HT1080 (cell line): ENCODE measurements at places on chromosomes 12 and 14.
A peak's percentile ranks its signal among the peaks of the same experiment; 100 is the strongest.

DNA sequence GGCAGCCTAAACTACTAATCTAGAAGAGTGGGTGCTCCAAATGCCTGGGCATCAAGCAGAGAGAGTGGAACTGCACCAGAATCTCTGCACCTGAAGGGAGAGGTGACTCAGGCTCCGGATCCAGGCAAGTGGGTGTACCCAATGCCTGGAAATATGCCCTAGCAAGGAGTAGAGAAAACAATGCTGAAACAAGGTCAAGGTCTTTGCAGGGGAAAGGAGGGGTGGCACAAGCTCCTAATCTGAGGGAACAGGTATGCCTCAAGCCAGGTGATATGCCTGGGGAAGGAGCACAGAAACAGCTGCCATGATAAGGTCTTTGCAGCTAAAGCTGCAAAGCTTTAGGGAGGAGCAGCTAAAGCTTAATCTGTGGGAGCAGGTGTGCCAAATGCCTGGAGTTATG, 136.0 kb upstream of the KITLG start:
- no peak for DNase-seq

DNA sequence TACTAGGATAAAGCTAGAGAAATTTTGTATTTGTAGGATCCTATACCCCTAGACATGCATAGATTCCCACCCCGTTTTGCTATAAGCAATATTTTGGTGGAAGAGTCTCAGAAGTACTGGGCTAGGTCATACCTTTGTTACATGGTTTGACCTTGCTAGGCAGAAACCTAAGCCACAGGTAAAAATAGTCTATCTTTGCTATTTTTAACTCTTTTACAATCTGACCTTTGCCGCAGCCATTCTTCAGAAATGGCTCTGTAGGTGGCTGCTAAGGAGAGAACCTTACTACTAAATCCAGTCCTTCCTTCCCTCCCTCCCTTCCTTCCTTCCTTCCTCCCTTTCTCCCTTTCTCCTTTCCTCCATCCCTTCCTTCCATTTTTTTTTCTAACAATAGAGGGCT, 242.9 kb upstream of the SEL1L start:
- DNase-seq, result no peak

- no peak for DNase-seq
These were observed 4.1 kb downstream of the CACNA2D4 start for GRCh38 chr12:1914114-1914911.

DNA sequence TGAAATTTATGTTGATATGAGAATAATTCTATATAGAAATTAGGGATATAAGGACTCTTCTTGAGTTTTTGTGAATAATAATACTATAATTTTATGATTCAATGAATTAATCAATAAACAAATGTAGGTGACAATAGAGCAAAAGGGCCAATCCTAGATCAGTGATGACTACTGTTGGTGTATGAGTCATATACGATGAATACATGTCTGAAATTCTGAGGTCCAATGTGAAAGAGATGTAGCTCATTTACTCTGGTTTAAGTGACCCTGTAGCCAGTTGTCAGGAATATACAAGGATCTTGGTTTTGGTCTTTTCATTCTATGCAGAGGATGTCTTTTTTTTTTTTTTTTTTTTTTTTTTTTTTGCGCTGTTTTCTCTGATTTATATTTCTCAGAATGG, 72.1 kb upstream of the RTL1 start:
- peak; percentile 23 for DNase-seq

DNA sequence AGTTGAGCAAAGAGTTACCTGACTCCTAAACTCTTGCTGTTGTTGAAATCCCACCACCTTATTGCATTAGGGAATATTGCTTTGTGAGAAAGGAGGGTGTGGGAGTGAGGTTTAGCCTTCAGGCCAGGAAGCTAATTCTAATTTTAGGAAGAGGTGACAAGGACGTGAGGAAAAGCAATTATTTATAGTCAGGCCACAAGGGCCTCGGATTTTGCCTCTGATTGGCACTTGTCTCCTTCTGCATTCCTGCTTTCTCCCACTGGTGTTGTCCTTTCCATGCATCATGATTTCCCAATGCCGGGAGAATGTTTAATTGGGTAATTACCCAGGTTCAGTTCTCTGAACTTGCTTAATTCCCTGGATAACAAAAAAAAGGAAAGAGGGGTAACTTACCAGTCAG, 37.9 kb upstream of the SLC38A2 start:
- no peak for DNase-seq

GRCh38 chr14:80664576-80664975, 277.0 kb downstream of the CEP128 start:
- peak; percentile 35 for DNase-seq

- no peak for DNase-seq
These were observed 158.0 kb downstream of the EPS8 start for GRCh38 chr12:15631007-15631715.

GRCh38 chr12:111870216-111870615, 28.2 kb downstream of the MAPKAPK5 start:
- DNase-seq, result no peak

DNA sequence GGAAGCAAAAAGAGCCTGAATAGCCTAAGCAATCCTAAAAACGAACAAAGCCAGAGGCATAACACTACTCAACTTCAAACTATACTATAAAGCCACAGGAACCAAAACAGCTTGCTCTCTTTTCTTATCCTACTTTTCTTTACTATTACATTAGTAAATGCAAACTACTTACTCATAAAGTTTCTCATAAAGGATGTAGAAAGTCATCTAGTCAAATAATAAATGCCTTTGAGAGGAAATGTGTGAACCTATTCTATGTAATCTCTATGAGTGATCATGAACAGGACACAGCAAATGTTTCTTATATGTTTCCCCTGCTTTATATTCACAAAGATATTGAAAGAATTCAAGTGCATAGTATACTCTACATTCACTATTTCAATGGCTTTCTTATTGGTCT, 176.9 kb upstream of the MDGA2 start:
- no peak for DNase-seq

DNA sequence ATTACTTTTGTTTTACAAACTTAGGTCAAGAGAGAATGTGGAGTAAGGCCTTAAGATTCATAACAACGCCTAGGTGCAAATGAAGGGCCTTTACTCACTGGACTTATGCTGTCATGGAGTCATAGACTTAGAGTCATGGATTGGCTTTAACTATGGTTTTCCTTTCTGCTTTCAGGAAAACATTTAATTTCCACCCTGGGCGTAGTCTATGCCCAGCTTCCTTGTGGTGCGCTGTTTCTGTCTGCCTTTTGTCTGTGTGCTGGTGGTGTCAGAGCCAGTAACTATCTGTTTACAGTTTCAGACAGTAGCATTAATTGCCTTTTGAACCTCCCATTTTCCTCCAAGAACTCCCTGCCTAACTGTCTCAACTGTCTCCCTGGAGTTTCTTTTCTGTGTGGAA, 31.8 kb upstream of the COX6A1 start:
- no peak for DNase-seq

DNA sequence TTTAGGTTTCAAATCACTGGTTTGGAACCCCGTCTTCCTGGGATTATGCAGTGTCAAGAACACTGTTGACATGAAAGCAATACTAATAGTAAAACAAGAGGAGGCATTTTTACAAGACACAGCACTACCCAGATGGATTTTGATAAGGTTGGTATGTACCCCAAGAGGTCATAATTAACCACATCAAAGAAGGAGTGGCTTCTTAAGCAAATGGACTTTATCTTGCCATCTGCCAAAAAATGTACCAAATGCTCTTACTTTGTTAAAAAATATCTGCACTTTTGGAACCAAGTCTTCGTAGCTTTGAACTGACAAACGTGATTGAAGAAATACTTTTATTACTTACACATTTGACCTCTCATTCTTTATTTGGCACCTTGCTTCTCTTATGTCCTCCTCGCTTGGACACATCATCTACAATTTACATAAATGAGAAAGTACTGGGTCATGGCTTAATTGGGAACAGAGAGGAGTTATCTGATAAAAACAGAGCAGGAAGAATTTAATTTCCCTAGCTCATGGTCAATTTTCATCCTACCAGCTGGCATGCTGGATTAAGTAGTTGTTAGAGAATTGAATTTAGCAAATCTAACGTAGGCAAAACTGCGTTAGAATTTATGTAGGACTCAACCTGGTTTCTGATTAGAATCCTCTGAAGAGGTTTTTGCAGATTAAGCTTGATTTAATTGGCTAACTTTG, 54.5 kb upstream of the PRICKLE1 start:
- no peak for DNase-seq

DNA sequence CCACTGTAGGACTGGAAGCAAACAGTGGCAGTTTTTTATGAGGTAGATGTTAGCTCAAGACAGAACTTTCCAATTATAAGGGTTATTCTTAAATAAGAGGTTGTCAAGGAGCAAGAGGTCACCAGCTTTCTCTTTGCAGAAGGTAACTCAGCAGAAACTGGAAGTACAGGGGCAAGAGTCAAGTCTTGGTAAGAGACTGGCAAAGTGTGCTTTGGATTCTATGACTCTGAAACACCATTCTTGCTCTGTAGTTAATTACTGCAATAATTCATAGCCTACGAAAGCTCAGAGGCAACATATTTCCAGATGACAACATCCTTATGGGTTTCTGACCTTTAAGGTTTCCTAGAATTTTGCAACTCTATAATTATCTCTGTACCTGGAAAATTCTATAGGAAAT, 51.3 kb downstream of the RMST start:
- DNase-seq, result no peak

DNA sequence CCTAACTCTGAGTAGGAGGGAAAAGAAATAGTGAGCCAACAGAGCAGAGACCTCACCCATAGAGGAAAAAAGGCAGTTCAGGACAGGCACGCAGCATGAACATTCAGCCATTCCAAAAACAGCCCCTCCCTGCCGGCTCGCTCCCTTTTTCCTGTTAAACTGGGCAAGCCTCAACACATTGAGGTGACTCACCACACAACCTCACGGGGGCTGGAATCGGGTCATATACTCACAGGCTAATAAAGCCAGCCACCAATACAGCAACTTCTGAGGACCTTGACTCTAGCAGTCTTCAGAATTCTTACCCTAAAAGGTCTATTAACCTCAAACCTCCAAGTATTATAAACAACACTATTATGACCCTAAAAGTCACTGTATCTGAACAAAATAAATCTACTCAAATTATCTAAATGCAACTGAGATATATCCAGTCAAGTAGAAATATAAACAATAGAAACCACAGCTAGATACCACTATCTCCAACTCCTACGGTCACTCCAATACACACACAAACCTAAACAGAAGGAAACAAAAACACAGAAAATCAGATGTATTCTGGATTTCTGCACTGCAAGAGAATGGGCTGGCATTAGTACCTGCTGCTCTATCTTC, 6.3 kb downstream of the YBX3 start:
- DNase-seq, result peak; percentile 88

DNA sequence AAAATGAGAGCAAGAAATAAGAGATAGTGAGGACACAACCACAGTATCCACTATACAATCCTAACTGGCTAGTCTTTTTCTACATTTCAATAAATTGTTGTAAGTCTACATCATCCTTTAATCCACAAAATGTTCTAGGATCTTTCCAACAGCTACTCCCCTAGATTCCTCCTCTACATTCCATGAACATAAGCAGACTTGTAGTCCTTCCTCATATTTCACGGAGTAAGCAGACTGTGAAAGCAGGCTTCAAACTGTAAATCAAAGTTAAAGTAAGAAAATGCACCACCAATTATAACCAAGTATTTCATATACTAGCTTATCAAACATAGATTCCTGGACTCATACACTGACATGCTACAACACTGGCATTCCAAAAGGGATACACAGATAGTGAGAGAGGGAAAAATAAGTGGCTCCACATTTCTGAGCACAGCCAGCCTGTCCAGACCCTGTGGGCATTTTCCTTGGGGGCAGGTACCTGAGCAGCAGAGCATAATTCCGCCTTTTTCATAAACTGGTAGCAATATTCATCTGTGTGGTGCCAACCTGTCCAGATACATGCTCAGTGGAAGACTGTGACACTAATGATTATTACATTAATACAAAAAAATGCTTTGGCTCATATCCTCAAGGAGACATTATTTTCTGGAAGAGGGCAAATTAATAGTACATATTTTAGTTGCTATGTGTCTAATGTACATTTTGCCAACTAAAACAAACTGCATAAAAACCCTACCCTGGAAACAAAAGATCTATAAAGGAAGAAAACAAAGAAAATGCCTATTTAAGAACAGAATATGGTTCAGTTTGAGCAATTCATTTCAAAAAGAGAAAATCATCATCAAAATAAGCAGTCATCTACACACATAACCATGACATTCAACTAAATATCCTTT, 113.3 kb upstream of the FSCB start:
- DNase-seq, result no peak

DNA sequence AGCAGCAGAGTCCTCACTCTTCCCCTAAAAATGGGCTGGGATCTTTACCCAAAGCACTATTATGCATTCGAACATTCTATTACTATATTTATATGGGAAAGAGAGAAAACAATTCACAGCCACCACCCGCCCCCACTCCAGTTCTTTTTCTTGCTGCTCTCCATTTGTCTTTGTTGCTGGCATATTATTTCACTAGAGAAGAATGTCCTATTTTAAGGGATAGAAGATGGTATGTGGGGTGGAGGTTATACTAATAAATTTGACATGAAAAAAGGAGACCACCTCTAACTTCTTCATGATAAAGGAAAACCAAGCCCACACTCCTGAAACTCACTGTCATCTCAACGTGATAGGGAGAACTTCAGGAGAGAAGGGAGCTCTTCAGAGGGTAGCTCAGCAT, 28.5 kb upstream of the NTF3 start:
- no peak for DNase-seq

DNA sequence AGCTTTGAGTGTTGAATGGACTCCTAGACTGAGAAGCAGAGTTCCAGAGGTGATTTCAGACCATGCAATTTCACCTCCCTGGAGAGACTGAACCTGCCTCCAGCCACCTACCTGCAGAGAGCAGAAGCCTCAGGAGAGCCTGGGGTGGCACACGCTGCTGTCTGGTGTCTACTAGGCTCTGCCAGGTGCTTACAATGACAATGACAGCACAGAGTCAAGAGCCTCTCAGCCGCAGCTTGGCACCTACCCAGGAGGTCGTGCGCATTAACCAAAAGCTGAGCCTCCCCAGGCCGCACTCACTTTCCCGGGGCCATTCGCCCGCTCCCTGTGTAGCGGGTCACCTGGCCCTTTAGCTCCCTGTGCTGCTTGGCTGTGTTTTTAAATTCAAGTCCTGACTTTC, 63.2 kb downstream of the TESC start:
- no peak for DNase-seq

DNA sequence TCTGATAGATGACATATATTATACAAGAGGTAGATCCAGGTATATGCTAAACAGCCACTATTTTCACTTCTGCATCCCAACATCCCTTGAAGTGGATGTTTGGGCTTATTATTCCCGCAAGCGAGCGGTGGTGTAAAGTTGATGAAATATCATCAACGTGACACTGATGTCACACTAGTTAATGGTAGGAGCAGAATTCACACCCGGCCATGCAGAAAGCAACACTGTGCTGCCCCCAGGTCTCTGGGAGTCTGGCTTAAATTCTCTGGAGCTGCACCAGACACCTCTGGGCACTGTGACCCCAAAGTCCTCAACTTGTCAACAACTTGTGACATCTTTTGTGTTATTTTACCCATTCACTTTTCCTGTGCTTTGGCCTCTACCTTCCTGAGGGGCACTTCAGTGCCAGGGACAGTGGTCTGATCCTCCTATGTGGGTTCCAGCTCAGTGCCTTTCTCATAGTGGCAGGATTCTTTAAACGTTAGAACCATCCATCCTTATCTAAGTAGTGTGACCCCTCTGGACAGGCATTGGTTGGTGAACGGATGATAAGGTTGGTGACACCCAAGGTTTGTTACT, 952 bp downstream of the DRAM1 start:
- no peak for DNase-seq

GRCh38 chr14:69917287-69917686, 38.1 kb downstream of the SMOC1 start:
- no peak for DNase-seq

GRCh38 chr14:41022932-41023331, 583.7 kb upstream of the LRFN5 start:
- peak; percentile 41 for DNase-seq

GRCh38 chr12:65615118-65615517, 209.2 kb upstream of the HMGA2 start:
- no peak for DNase-seq
